Caki2 (cell line): ENCODE measurements at places on chromosomes 6 and 20.

GRCh38 chr6:26330859-26331217 lies 34.2 kb upstream of the BTN3A2 start:
- DNase-seq, result no peak

GRCh38 chr6:122677406-122677805 lies 67.2 kb downstream of the PKIB start:
- DNase-seq, result no peak

DNA sequence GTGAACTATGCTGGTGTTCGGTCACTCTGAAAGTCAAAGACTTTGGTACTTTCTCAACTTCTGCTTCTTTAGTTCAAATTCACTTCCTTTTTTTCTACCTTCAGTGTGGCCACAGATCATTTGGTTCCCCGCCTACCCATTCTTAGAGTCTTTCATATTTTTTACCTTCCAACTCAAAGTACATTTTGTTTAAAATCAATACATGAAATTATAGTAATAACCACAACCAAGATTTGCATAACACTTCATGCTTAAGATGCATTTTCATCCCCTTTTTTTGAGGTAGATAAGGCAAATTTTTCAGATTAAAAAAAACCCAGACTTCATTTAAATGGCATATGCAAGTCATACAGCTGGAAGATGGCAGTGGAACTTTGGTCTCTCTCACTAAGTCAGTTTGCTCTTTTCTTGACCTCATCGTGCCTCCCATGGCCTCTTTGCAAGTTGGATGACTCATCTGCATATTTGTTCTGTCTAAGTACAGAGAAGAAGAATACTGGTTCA lies 11.9 kb upstream of the CNR1 start:
- DNase-seq, result peak; percentile 16

GRCh38 chr20:4681991-4682401 lies 39.7 kb upstream of the PRND start:
- DNase-seq, result no peak

DNA sequence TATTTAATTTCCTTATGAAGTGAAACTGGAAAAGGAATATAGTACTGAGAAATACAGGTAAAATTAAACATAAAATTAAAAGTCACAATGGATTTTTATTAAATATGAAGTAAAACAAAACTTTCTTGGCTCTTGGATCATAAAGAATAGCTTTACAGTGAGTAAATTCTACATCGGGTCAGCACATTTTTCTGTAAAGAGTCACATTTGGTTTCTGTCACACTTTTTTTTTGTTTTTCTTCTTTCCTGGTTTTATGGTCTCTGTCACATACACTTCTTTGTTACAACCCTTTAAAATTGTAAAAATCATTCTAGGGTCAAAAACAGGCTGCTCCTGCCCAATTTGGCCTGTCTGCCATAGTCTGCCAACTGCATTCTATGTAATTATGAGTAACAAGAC lies 254.4 kb upstream of the POU3F2 start:
- no peak for DNase-seq

- no peak for DNase-seq
Measured at GRCh38 chr6:35085359-35086281, 55.5 kb downstream of the TCP11 start.
